AML-193 (cell line): ENCODE measurements at places on chromosomes 4 and X.
A peak's percentile ranks its signal among the peaks of the same experiment; 100 is the strongest.

- no peak for DNase-seq
Measured at GRCh38 chrX:153377727-153378126, 23.4 kb downstream of the PNMA6E start.

- no peak for DNase-seq
Measured at GRCh38 chr4:57037982-57038604, 59.4 kb downstream of the POLR2B start.

- DNase-seq: no peak
Measured at GRCh38 chrX:145820825-145821224, 3.2 kb downstream of the SLITRK2 start.

- DNase-seq: no peak
Measured at GRCh38 chrX:97936296-97936695, 1052.6 kb downstream of the RPA4 start.

DNA sequence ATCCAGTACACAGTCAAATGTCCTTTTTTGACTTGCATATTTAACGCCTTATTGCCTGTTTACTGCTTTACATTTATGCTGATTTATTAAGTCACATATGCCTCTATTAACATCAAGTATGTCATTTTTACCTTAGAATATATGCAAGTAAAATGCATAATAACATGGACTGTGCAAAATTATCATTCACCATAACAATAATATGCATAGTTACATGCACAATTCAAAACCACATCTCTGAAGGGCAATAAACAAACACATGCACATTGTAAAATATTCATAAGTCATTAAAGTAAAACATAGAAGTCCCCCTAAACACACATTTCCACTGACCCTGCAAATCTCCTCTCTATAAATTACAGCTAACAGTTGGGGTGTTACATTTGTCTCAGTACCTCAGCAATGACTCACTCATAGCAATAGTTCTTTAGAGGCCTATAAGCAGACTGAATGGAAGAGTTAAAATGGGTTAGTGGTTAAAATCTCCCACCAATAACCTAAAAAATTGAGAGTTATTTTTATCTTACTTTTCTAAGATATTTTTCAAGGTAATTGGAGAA lies 61.1 kb downstream of the ADAMTS3 start:
- no peak for DNase-seq

- no peak for DNase-seq
Measured at GRCh38 chr4:110629214-110629754, 6.4 kb upstream of the PITX2 start.

DNA sequence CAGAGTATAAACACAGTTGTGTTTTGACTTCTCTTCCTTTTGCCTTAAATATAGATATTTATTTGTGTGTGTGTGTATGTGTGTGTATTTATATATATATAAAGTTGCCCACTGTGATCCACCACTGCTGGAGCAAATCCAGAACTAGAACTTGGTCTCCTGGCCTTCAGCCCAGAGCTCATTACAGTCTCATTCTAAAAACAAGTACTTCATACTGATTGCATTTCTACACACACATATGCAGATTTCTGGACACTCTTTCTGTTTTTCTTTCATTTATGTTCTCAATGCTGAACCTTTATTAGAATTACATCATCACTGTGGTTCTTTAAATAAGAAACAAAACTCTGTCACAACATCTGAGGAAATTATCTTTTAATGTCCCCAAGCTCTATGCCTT lies 381 bp downstream of the TXK start:
- no peak for DNase-seq

DNA sequence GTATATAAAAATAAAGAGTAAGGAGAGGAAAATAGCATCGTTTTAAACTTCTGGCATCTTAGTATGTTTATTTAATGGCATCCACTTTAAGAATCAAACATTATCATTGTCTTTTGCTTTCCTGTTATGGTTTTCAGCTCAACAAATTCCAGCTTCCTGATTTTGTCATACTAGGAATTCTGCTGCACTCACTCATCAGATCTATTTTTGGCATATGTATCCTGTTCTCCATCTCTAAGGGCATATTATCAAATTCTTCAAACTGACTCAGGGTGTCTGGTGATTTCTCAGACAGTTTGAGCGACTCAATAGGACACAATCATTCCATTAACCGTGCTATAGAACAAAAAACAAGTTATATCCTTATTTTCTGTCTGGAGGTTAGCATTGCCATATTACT lies 248.5 kb upstream of the DIAPH2 start:
- DNase-seq: no peak

GRCh38 chr4:7815562-7815961 lies 124.1 kb downstream of the AFAP1 start:
- DNase-seq: no peak

DNA sequence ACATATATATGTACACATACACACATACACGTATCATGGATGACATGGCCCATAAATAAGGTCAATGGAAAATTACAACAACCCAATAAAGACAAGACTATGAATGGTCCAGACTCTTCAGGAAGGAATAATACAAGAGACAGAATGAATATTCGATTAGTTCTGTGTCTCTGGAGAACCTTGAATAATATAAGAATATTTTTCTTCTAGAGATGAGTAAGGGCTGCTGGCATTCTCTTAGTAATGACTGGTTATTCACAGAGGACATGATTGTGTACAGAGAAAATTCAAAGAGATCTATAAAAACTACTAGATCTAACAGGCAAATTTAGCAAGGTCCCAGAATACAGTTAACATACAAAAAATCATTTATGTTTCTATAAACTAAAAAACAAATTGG lies 23.3 kb downstream of the SPIN4 start:
- DNase-seq: no peak

GRCh38 chr4:137754652-137755471 lies 222.6 kb upstream of the PCDH18 start:
- DNase-seq: no peak

GRCh38 chrX:2610246-2611170 lies 80.6 kb upstream of the CD99 start:
- DNase-seq: no peak

DNA sequence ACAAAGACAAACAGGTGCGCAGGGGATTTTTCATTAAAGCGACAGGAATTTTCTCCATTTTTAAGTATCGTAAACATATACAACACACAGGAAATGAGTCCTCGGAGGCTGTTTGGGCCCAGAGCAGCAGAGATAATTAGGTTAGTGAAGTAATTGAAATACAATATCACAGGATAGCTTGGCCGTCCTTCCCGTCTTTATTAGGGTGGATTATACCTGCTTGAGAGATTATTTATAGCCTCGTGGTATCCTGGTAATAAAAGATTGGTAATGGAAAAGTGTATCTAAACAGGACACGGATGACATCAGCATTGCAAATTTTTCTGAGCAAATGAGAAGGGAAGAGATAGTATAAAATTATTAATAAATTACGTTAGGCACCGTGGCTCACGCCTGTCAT lies 68.2 kb downstream of the CRLF2 start:
- DNase-seq: no peak

GRCh38 chrX:28126886-28127285 lies 145.6 kb upstream of the DCAF8L1 start:
- DNase-seq: no peak

- DNase-seq: peak; percentile 98
Measured at GRCh38 chr4:83128240-83128929, 13.9 kb upstream of the PLAC8 start.

- no peak for DNase-seq
Measured at GRCh38 chr4:115515772-115516171, 402.4 kb upstream of the NDST4 start.

- DNase-seq: no peak
Measured at GRCh38 chr4:168451331-168451730, 29.0 kb downstream of the DDX60L start.

- DNase-seq: no peak
Measured at GRCh38 chrX:100449696-100450608, 39.9 kb upstream of the PCDH19 start.

DNA sequence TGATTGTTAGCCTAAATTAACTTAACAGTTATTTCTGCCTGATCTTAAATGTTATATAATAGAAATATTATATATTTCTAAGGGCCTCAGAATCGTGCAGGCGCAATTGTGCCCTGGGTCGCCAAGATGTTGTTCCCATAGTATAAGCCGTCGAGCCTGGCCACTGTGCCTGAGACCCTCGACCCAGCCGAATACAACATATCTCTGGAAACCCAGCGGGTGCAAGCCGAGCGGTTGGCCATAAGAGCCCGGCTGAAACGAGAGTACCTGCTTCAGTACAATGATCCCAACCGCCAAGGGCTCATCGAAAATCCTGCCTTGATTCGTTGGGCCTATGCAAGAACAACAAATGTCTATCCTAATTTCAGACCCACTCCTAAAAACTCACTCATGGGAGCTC lies 549.8 kb downstream of the KCTD8 start:
- no peak for DNase-seq

GRCh38 chr4:95180531-95181242 lies 368.1 kb downstream of the UNC5C start:
- DNase-seq: no peak

DNA sequence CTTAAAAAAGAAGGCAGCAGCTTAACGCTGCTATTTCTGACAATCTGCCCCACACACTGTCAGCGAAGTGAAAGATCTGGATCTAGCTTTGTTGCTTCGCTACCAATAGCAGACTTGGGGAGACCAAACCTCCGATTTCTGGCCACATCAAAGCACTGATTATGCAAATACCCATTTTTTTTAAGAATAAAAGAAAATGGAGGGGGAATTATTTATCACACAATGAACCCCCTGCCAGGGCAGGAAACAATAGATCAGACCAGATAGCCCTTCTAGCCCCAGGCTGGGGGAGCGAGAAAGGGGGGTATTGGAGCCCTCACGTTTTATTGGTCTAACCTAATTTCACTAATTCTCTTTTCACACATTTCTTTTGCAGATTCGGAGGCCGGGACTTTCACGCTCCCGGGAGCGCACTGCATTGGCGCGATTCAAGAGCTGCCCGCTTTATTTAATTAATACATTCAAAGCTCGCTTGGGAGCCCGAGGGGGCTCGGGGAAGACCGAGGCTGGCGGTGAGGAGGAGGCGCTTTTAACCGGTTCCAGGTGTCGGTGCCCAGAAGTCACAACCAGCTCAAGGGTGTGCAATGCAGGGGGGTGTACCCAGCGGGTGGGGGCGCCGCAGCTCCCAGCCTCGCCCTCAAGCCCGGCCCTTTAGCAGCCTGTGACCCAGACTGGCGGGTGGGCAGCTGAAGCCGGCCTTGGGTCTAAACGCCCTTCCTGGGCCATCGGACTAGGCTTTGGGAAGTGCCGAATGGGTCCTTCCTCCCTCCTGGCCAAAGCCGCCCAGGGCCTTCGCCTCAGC lies 5.5 kb downstream of the NEUROG2 start:
- DNase-seq: no peak

GRCh38 chrX:42948723-42949657 lies 171.0 kb upstream of the PPP1R2C start:
- DNase-seq: no peak

- no peak for DNase-seq
Measured at GRCh38 chr4:71198958-71199357, 139.9 kb upstream of the SLC4A4 start.

DNA sequence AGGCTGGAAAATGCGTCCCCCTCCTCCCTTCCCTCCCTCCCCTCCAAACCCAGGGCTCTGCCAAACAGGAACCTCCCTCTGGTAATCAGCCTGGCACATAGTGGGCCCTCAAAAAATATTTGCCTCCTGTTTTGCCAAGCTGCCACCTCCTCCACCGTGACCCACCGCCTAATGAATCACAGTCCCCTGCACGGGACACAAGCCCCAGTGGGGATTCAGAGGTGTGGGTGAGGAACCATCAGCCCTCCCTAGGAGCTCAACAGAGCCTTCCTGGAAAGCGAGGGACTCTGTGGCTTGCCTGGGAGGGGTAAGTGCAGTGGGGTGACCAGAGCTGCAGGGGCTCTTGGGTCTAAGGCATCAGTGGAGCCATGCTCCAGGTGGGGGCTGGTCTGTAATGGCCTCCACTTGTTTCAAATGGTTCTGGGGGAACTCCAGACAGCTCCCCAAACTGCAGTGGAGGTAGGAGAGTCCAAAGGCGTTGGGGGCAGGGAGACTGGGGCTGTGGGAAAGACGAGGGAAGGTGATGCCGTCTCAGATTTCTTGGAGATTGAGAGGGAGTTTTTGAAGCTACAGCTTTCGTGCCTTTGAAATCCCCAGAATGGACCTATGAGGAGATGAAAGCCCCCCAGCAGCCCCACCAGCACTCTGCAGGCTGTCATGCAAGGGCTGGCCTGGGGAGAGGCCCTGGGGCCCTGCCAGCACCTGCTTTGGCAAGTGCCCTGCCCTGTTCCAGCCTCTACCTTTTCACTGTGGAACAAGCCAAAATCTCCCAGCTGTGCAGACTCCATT lies 1.0 kb upstream of the PPP2R2C start:
- DNase-seq: no peak

GRCh38 chr4:72390409-72390808 lies 178.6 kb downstream of the ADAMTS3 start:
- no peak for DNase-seq

GRCh38 chrX:21632027-21632426 lies 26.1 kb downstream of the KLHL34 start:
- DNase-seq: no peak

DNA sequence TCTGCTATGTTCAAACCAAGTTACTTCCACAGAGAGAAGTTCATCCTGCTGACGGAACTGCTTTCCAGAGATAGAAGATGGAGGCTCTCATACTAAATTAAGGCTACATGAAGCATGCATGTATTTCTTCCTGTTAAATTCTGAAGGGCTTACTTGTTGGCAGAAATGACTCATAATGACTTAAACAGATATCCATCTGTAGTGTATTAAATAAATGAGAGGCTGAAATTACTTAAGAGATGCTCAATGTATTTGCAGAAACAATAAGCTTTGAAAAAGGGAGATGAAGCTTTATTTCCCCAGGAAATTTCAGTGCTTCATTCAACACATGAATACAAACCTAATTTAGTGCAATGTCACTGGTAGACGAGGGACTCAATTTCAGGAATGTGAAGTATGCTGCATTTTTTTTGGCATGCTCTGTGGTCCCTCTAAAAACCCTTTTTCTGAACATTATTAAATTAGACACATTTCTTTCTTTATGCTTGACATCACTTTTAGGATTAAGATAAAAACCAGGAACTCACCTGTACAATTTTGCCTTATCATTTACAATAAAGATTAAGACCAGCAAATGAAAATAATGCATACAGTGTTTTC lies 759.1 kb upstream of the POU3F4 start:
- DNase-seq: no peak

DNA sequence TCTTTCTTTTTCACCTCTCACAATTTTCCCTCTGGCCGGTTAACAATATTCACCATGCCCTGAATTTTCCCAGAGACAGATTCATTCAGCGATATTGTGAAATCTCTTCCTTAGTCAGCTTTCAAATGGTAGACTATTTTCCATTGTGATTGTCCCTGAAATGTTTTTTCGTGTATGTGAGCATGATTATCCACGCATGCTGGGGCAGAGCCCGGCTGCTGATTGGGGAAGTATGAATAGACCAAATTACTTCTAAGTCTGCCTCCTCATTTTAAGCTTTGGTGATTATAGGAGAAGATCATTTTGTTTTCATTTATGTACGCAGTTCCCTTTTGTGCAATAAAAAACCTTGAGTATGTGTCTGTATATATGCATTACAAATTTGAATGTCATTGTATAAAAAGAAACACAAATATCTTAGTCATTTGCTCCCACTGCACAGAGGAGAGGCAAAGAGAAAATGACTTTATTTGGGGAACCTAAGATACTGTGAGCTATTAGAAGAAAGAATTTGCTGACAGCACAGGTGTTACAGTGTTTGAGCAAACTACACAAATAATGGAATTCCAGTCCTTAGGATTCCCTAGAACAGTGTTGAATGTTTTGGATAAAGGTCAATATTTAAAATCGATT lies 11.3 kb downstream of the DTHD1 start:
- no peak for DNase-seq

- DNase-seq: no peak
Measured at GRCh38 chr4:181308476-181309312, 934.5 kb upstream of the TENM3 start.

- DNase-seq: no peak
Measured at GRCh38 chr4:53752124-53752523, 160.8 kb upstream of the LNX1 start.
